ENCODE measurements at places on chromosomes 3 and 15.

GRCh38 chr3:187833799-187834578 is 88.7 kb upstream of the BCL6 start:
- H3K4me1 ChIP-seq: no peaks in the 10 kb centered on the region
- H3K27me3 ChIP-seq: no peaks in the 10 kb centered on the region
- no peak overlapping the region for H3K27ac ChIP-seq
- DNase-seq: no peak
- H3K36me3 ChIP-seq: no peaks in the 10 kb centered on the region
- H3K4me3 ChIP-seq: no peak overlapping the region

DNA sequence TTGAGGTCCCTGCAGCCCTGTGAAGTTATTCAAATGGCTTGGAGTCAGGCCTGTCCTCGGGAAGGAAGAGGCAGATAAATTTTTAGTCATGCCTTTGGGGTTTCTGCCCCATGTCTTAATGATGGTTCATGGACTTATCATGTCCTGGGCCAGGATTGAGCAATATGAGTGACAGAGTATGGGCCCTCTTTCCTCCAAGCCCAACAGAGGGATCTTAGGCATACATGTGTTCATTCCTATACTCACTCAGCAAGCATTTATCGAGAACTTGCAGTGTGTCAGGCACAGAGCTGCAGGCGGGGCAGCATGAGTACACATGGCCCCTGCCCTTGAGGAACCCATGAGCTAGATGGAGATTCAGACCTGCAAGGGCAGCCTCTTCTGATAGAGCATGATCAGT is 6.2 kb downstream of the ESYT3 start:
- H3K4me3 ChIP-seq: no peak overlapping the region
- H3K4me1 ChIP-seq: peaks cover 10% of the 10 kb centered on the region
- H3K27ac ChIP-seq: no peak overlapping the region
- peak; percentile 24 for DNase-seq
- H3K36me3 ChIP-seq: no peaks in the 10 kb centered on the region

DNA sequence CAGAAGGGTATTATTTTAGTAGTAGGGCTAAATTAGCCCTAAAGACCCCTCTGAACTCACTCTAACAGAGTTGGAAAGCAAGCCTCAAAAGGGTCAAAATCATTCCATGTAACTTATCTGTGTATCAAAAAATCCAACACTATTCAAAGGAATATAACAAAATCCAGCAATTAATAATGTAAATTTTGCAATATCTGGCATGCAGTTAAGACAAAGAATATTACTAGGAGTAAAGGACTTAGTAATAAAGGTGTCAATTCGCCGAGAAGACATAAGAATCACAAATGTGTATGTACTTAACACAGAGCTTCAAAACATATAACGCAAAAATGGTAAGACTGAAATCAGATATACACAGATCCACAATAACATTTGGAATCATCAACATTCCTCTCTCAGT is 71.2 kb upstream of the PFN2 start:
- no peak for DNase-seq
- no peak overlapping the region for H3K4me3 ChIP-seq
- no peaks in the 10 kb centered on the region for H3K36me3 ChIP-seq

GRCh38 chr3:94967196-94967595 is 904.3 kb downstream of the NSUN3 start:
- no peak overlapping the region for H3K4me3 ChIP-seq
- no peak overlapping the region for H3K27ac ChIP-seq
- peaks cover 78% of the 10 kb centered on the region for H3K27me3 ChIP-seq
- H3K36me3 ChIP-seq: no peaks in the 10 kb centered on the region

- no peak overlapping the region for H3K27ac ChIP-seq
- no peaks in the 10 kb centered on the region for H3K27me3 ChIP-seq
- H3K4me3 ChIP-seq: no peak overlapping the region
Measured at GRCh38 chr3:519026-519425, 322.5 kb downstream of the CHL1 start.

DNA sequence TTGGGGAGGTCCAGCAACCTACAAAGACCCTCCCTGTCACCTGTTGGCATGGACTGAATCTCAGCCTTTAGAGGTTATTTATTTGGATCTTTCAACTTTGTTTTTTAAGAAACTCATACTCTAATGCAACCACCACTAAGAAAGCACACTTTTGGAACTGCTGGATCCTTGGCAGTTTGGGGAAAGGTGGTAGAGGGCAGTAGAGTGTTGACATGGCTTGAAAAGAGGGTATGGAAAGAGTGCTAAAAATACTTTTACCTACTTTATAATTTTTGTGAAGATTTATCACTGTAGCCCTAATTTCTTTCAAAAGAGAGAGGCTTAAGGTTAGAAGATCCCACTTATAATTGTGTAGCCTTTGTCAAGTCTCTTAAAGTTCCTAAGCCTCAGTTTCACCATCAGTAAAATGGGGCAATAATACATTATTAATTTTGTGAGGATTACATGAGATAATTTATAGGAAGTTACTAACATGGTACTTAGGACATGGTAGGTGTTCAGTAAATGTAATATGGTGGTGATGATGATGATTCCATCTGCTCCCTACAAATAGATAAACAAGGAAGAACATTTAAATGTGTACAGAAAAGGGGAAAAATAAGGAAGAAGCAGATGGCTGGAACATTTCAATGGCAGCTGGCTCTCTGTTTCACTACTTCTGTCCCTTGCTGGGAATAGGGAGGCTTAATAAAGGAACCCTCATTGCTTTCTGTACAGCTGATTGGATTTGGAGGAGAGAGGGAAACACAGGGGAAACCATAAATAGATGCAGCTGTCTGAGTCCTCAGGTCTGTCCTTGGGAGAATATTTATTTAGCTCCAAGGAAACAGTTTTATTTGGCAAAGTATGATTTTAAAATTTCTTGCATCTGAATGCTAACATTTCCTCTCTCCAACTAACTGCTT is 208.4 kb upstream of the ADAMTS9 start:
- no peak overlapping the region for H3K4me3 ChIP-seq
- no peaks in the 10 kb centered on the region for H3K4me1 ChIP-seq
- no peak overlapping the region for H3K27ac ChIP-seq
- H3K27me3 ChIP-seq: no peaks in the 10 kb centered on the region
- no peak for DNase-seq

DNA sequence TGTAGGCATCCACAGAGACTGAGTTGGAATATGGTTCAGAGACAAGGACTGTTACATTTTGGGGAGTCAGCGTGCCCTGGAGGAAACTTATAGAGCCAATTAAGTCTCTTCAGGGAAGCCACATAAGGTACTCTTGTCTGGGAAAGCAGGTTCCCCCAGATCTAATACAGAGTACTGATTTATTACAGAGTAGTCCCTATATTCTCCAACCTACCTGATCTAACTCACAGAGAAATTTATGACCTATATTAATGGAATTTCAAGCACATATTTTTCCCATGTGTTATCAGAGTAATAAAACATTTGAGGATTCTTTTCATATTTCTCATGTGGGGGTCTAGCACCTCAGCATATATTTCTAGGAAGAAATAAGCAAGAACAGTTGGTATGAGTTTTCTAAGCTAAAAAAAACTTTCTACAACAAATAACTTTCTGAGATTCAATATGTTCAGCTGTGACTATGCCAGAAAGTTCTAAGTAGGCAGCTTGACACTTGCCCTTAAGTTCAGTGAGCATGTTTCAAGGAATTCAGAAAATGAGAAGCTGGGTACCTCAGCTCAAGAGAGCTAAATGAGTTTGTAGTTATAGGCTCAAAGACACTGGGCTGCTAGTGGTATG is 75.3 kb upstream of the COL8A1 start:
- H3K4me1 ChIP-seq: peaks cover 13% of the 10 kb centered on the region
- H3K36me3 ChIP-seq: no peaks in the 10 kb centered on the region
- no peak overlapping the region for H3K27ac ChIP-seq
- no peak overlapping the region for H3K4me3 ChIP-seq
- no peaks in the 10 kb centered on the region for H3K27me3 ChIP-seq

DNA sequence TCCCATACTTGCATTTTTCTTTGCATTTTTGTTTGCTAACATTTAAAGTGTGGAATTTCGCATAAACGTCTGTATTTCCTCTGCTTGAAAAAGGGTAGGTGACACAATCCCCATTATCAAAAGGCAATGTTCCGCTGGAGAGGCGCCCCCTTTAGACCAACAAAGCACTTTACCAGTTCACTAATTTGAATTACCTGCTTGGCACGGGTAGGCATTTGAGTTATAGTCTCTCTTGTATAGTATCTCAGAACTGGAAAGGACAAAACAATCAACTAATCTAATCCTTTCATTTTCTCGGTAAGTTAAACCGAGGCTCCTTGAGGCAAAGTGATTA is 775 bp upstream of the CCDC39 start:
- H3K36me3 ChIP-seq: no peaks in the 10 kb centered on the region
- H3K27ac ChIP-seq: peak overlapping the region; percentile 85
- peaks cover 8% of the 10 kb centered on the region for H3K4me1 ChIP-seq
- no peaks in the 10 kb centered on the region for H3K27me3 ChIP-seq
- peak; percentile 52 for DNase-seq

- no peak overlapping the region for H3K27ac ChIP-seq
- no peaks in the 10 kb centered on the region for H3K36me3 ChIP-seq
- no peak overlapping the region for H3K4me3 ChIP-seq
- H3K4me1 ChIP-seq: peaks cover 20% of the 10 kb centered on the region
- DNase-seq: peak; percentile 83
Measured at GRCh38 chr15:80777137-80777536, 2.0 kb upstream of the CEMIP start.

GRCh38 chr15:50431204-50431603 is 7.0 kb downstream of the USP8 start:
- peaks cover 14% of the 10 kb centered on the region for H3K4me1 ChIP-seq
- H3K36me3 ChIP-seq: peaks cover 37% of the 10 kb centered on the region
- no peak overlapping the region for H3K4me3 ChIP-seq
- no peak overlapping the region for H3K27ac ChIP-seq
- DNase-seq: no peak
- H3K27me3 ChIP-seq: no peaks in the 10 kb centered on the region

DNA sequence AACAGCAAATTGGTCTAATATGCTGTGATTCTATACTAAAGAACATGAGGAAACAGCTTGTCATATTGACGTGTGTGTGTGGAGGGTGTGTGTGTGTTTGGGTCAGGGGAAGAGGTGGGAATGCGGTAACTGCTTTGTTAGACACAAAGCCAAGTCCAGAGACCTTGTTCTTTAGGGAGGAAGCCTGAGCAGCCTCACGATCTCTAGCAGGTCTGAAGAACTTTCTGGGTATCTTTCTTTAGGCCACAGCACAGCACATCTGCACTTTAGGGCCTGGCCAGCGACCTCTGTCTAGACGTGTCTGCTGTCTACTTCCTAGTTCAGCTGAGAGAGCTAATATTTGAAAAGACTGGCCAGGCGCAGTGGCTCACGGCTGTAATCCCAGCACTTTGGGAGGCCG is 220.0 kb upstream of the TPRG1 start:
- no peak for DNase-seq
- H3K4me1 ChIP-seq: peaks cover 28% of the 10 kb centered on the region
- no peaks in the 10 kb centered on the region for H3K36me3 ChIP-seq
- H3K27ac ChIP-seq: peak overlapping the region; percentile 96
- no peak overlapping the region for H3K4me3 ChIP-seq

GRCh38 chr3:69750549-69750948 is 11.3 kb downstream of the MITF start:
- no peak overlapping the region for H3K4me3 ChIP-seq
- H3K27ac ChIP-seq: no peak overlapping the region
- no peaks in the 10 kb centered on the region for H3K4me1 ChIP-seq
- H3K27me3 ChIP-seq: no peaks in the 10 kb centered on the region
- no peak for DNase-seq
- H3K36me3 ChIP-seq: no peaks in the 10 kb centered on the region

- H3K36me3 ChIP-seq: no peaks in the 10 kb centered on the region
- peaks cover 20% of the 10 kb centered on the region for H3K27me3 ChIP-seq
- H3K27ac ChIP-seq: no peak overlapping the region
- no peak overlapping the region for H3K4me3 ChIP-seq
- no peak for DNase-seq
Measured at GRCh38 chr3:10419637-10420232, 85.7 kb downstream of the ATP2B2 start.

DNA sequence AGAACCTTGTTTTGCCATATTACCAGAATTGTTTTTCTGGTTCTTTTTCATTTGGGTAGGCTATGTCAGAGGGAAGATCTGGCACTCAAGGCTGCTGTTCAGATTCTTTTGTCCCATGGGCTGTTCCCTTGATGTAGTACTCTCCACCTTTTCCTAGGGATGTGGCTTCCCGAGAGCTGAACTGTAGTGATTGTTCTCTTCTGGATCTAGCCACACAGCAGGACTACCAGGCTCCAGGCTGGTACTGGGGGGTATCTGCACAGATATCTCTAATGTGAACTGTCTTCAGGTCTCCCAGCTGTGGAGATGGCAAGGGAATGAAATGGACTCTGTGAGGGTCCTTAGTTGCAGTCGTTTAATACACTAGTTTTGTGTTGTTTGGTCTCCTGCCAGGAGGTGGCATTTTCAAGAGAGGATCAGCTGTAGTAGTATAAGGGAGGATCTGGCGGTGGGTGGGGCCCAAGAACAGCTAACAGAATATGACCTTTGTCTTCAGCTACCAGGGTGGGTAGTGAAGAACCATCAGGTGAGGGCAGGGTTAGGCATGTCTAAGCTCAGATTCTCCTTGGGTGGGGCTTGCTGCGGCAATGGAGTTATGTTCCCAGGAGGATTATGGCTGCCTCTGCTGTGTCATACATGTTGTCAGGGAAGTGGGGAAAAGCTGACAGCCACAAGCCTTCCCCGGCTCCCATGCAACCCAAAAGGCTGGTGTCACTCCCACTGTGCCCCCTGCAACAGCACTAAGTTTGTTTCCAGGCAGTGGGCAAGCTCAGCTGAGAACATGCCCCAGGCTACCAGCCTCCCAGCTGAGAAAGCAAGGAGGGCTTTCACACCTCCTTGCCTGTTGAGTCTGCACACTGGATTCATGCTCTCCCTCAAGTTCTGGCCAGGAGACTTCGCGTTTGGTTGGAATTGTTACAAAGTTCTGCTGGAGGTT is 252.5 kb downstream of the ISL2 start:
- DNase-seq: peak; percentile 7
- no peak overlapping the region for H3K27ac ChIP-seq
- no peaks in the 10 kb centered on the region for H3K36me3 ChIP-seq
- H3K4me3 ChIP-seq: no peak overlapping the region

GRCh38 chr3:188759336-188760005 is 412.3 kb upstream of the TPRG1 start:
- H3K4me3 ChIP-seq: no peak overlapping the region
- H3K36me3 ChIP-seq: no peaks in the 10 kb centered on the region
- H3K27me3 ChIP-seq: no peaks in the 10 kb centered on the region
- no peaks in the 10 kb centered on the region for H3K4me1 ChIP-seq
- H3K27ac ChIP-seq: no peak overlapping the region
- DNase-seq: no peak

DNA sequence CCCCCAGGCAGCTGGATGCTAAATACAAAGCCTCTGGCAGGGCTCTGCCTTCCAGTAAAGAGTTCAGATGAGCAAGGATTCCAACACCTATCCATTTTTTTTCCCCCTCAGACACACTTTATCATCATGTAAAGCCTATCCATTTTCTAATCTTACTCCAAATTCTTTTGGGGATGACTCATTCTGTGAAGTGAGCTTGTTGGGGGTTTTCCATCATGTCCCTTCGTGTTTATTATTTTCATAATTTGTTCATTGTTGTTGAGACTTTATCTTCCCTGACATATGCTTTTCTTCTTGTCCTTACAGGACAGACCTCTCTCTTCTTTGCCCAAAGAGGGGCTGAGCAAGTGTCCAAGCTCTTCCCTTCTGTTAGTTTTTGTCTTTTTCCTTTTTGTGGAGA is 34.7 kb upstream of the SH3BP5 start:
- no peak overlapping the region for H3K4me3 ChIP-seq
- DNase-seq: peak; percentile 18
- H3K27ac ChIP-seq: no peak overlapping the region
- no peaks in the 10 kb centered on the region for H3K27me3 ChIP-seq
- no peaks in the 10 kb centered on the region for H3K36me3 ChIP-seq
- peaks cover 18% of the 10 kb centered on the region for H3K4me1 ChIP-seq
